Heart left ventricle (tissue), 16 donors: ENCODE measurements at places on chromosomes 2 and 18. TPM values are rescaled to one million over a fixed set of nuclear protein-coding genes. Genes with fewer than 3 reads are reported as not detected.

The BOLL gene
- total RNA-seq: not detected

The CGREF1 gene
- not detected for total RNA-seq

The CCDC68 gene
- 2.0 TPM for total RNA-seq

The KCTD18 gene
- 11.8 TPM for total RNA-seq

The TRMT61B gene
- total RNA-seq: 15.0 TPM

The MARS2 gene
- 6.5 TPM for total RNA-seq

The DRC1 gene
- total RNA-seq: 0.73 TPM
